ENCODE measurements at places on chromosomes 11 and 22.

DNA sequence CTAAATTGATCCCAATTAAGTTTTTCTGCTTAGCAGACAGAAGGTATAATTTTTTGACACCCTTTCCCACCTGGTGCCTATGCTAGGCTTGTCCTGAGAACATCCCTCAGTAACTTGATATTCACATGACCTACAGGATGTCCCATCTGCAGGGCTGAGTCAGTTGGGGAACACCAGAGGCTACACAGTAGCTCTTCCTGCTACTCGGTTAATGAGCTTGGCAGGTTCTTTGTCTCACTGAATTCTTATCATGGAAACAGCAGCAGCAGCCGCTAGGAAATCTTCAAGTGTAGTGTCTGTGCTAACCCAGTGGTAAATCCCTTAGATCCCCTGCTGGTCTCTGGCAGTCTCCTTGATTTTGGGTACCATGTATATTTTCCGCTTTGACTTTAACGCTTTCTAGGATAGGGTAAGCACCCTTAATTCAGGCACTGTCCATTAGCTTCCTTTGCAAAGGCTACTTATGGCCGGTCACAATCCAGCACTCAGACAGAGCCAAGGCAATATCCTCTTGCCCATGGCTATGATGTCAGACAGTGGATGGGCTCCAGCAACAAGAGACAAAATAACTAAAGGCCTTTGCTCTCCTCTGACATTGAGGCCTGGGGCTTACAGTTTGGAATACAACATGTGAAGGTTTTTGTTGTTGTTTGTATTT, 8.5 kb downstream of the MRPL16 start:
- no peak for DNase-seq

GRCh38 chr22:42878561-42879305, 21.7 kb upstream of the ARFGAP3 start:
- DNase-seq = no peak

DNA sequence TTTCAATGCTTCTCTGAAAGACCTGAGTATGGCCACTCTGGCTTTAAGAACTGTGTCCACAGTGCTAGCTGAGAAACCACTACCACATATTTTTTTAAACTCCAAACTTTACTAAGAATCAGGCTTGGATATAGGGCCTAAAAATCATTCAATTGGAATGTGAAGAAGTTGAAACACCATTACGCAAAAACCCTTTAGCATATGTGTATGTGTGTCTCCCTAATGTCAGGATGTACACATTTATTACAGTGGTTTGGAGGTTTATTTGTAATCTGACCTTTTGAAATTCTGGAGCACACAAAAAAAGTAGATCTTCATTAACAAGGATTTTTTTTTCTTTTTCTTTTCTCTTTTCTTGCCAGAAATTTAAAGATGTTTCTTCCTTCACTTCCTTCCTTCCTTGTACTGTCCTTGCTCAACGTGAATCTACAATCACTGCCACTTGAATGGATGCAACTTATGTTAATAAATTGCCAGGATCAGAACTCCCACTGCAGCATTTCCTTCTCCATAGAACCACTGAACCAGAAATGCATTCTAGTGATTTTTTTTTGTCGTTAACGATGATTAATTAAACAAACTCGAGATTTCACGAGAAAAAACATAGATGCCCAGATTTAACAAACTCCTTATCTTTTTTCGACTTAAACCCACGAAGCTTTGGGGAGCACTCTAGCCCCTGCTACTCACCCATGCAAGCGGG, 3.1 kb upstream of the ADM start:
- no peak for DNase-seq

GRCh38 chr11:121643479-121644186, 190.9 kb upstream of the SORL1-AS1 start:
- no peak for DNase-seq

DNA sequence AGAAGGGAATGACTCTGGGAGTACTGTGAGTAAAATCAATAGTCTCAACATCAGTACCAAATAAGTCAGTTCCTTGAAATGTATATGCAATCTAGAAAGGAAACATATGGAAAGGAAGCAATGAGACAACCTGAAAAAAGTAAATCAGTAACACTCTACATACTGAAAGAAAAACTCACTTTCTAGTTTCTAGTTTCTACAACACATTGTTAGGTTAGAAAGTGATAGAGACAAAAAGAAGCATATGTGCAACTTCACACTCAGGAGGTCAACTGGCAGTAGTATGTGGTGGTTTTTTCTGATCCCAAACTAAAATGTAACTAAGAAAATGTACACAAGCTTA, 156.5 kb upstream of the SOX6 start:
- DNase-seq = no peak

DNA sequence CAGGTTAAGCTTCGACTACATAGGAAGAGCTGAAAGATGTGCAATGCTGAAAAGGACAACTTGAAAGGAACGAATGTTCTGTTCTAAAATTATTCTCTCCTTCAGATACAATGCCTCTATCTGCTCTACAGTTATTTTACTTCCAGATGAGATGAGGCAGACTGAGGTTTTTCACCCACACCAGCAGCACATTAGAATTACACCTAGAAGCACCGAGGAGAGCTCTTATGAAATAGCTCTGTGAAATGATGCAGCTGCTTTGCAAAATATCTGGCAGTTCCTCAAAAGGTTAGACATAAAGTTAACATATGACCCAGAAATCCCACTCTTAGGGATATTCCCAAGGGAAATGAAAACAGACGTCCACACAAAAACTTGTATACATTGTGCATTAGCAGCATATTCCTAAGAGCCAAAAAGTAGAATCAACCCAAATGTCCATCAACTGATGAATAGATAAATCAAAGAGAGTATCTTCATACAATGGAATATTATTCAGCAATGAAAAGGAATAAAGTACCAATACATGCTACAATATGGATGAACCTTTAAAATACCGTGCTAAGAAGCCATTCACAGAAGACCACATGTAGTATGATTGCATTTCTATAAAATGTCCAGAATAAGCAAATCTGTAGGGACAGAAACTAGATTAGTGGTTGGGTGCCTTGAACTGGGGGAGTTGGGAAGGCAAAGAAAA, 34.5 kb downstream of the WT1 start:
- no peak for DNase-seq

DNA sequence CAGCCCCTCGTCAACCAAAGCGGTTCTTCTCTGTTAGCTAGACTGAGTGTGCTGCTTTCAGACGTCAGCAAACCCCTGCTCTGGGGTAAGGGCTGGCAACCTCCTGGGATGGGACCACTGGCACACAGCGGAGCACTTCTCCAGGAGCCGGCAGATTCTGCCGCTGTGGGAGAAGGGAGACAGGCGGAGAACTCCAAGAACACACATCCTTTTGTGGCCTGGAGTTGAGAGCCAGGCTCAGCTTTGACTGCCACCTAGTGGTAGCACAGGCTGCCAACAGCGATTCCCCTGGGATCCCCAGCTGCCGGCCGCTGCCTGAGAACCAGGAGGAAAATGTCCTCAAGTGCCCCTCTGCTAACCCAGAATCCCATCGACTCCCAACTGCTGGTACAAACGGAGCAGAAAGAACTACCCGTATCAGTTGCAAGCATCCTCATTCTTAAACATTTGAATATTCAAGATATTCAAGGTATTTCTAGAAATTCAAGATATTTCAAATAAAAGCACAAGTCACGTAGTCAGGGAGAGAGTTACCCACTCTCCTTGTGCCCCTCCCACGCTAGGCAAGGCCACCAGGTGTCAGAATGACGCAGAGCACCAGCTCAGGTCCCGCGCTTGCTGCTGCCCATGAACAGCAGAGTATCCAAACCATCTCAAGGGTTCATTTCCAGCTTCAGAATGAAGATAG, 4.9 kb downstream of the LTO1 start:
- no peak for DNase-seq

DNA sequence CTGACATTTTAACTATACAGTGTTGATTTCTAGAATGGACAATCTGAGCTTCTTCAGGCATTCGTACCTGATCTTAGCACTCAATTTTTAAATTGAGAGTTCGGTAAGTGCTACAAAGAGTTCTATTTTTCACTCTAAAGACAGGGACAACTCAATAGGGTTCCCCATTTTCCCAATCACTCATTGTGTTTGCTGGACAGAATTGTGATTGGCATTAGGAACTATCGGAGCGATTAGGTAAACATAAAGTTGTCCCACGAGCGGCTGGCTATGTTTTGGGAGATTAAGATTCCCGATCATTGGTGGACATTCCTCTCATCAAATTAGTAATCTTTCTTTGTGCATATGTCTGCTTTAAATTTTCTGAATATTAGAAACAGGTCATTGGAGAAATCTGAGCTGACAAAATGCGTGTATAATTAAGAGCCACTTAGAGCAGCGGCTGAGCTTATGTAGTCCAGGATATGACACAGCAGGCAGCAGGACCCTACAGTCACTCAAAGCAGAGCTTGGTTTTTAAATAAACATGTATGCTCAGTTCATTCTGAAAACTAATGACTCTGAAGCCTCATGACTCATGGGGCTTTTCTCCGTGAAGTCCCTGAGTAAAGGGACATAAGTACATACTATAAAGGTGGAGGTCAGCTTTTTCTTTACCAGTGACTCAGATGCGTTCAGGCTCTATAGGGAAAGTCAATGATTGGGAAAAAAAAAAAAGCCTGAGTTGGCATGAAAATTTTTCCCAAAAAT, 109.4 kb downstream of the GRIA4 start:
- DNase-seq = no peak

DNA sequence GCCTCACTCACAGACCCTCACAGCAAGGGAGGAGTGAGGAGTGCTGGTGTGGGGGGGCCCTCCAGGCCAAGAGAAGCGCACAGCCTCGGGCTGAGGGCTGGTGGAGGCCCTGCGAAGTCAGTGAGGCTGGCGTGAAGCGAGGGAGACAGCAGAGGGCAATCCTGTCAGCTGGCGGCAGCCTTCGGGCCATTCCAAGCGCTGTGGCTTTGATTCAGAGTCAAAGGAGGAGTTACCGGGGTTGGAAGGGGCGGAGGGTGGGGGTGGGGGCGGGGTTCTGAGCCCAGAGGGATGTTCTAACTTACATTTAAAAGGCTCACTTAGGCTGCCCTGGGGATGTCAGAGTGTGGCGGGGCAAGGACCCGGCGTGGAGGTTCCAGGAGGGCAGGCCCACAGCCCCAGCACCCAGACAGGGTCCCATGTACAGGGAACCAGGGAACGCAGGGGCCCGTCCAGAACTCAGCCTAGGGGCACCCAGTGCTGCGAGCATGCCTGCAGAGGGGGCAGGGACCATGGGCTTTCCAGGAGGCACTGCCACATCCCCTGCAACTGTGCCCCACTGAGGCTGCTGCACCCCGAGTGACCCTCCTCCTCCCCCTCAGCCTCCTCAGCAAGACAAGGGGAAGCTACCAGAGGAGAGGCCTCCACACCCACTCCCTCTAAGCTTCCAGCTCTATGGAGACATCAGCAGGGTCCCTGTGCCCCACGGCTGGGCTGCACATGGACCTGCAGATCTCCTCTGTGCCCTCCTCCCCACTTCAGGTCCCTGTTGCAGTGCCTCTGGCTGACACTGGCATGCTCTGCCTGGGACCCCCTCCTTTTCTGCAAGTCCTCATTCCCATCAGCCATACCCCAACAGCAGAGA, 39.7 kb upstream of the TTLL12 start:
- no peak for DNase-seq

DNA sequence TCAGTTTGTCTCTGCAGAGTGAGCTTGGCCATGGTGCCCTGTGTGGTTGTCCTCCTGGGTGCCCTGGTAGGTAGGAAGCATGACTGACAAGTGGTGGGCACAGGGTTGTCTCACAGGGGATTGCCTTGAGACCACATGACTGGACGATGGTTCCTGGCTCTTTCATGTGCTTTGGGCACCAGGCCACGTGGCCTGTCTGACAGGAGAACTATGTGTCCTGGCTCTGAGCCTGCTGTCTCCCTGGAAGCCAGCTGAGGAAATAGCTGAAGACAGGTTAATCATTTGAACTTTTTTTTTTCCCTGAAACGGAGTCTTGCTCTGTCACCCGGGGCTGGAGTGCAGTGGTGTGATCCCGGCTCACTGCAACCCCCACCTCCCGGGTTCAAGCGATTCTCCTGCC, 93.2 kb downstream of the LDLRAD3 start:
- no peak for DNase-seq

GRCh38 chr11:104907521-104908185, 9.4 kb upstream of the CASP12 start:
- DNase-seq = no peak

DNA sequence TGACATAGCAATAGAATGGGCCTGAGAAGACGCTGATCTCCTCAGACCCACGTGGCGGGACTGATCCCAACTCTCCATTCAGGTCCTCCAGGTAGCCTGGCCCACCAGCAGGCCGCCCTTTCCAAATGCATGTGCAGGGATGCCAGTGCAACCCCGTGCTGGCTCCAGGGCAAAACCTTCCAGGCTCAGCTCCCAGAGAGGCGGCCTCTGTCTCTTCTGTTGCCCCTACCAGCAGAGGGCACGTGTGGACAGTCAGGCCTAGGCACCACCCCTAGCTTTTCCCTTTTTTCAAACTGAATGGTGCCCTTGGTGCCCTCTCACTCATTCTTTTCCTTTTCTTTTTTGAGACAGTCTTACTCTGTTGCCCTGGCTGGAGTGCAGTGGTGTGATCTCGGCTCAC, 121.7 kb downstream of the OSBP2 start:
- DNase-seq = no peak
